ENCODE measurements at places on chromosomes 16 and 17.
A peak's percentile ranks its signal among the peaks of the same experiment; 100 is the strongest.

- peak; percentile 88 for DNase-seq
Observed at GRCh38 chr16:48537909-48538745, 71.9 kb downstream of the N4BP1 start.

DNA sequence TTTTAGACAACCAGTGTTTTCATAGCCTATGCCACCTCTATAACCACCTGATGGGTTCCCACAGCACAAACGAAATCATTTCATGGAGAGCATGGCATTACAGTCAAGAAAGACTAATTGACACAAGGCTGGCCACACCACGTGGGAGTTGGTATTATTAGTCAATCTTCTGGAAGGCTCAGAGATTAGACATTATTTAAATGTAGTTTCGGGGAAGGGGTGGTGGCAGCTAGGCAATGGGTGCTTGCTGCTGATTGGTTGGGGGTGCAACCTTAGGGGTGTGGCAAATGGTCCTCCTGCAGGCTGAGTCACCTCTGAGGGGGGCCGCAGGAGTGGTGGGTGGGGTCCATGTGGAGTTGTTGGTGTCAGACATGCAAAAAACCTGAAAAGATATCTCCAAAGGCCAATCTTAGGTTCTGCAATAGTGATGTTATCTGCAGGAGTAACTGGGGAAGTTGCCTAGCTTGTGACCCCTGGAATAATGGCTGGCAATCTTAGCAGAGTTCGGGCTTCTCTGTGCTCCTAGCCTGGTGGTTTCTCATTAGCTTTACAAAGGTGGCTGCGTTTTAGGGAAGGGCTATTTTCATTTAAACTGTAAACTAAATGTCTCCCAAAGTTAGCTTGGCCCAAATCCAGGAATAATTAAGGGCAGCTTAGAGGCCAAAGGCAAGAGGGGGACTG is 4.6 kb downstream of the TEN1 start:
- no peak for DNase-seq

DNA sequence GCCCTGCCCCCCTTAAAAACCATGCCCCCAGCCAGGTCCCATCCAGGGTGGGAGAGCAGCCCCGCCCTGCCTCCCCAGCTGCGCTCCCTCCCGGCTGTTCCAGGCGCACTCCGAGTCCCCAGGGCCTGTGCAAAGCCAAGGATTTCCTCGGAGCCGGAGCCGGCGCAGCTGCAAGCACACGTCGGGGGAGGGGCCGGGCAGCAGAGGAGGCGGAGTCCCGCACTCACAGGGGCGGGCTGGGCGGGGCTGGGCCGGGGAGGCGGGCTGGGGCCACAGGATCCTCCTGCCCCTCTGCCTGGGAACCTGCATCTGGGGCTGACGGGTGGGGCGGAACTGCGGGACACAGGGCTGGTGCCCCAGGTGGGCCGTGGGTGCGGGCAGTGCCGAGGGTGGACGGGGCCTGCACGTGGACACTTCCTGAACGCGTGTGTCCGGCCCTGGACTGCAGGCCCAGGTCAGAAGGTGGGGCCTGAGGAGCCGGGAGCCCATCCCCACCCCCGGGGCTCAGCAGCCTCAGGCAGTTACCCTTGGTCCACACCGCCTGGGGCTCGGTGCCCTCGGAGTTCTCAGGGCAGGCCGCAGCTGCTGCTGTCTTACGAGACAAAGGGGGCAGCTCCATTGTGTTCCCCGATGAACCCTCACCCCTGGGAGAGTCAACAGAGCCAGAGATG is 24.0 kb upstream of the SSTR5 start:
- peak; percentile 93 for DNase-seq

DNA sequence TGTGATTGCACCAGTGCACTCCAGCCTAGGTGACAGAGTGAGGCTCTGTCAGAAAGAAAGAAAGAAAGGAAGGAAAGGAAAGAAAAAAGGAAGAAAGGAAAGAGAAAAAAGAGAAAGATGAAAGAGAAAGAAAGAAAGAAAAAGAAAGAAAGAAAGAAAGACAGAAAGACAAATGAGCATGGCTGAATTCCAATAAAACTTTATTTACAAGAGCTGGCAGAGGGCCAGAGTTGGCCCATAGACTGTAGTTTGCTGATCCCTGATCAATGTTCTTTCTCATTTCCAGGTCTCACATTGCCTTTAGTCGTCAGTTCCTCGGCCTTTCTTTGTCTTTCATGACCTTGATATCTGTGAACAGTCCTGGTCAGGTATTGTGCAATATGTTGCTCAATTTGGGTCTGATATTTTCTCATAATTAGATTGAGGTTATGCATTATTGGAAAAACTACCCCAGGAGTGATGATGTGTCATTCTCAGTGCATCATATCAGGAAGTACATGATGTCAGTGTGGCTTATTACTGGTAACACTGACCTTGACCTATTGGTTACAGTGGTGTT is 68.5 kb upstream of the MED9 start:
- DNase-seq: no peak

DNA sequence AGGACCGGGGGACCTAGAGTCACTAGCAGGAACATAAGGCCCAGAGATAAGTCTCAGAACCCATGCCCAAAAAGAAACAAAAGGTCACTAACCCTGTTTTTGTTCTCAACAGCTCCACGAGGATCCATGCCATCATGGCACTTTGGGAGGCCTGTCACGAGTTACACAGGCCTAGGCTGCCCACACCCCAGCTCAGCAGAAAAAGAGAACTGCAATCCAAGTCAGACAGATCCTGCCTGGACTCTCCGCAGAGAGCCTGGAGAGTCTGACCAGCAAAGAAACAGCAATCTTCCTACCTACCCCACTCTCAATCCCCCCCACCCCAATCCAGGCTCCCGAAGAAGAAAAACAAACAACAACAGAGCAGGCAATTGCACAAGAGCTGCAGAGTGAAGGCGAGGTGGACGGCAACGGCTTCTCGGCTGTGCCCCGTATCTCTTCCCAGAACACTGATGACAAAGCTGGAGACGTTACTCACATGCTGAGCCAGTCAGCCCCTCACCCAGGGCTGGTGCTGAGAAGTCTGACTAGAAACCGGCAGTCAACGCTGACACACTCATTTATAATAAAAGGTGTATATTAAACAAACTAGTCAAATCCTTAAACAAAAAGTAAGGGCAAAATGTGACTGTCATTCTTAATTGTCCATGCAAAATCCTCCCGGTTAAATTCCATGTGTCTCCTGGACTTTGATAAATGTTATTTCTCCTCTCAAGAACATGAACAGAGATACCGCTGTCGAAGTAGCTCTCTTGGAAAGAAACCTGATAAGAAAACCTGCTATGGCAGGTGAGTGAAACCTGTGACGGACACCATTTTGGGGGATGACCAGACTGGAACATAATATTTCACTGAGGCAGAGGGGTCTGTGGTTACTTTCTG is 89.3 kb downstream of the SMG6 start:
- DNase-seq: peak; percentile 68

DNA sequence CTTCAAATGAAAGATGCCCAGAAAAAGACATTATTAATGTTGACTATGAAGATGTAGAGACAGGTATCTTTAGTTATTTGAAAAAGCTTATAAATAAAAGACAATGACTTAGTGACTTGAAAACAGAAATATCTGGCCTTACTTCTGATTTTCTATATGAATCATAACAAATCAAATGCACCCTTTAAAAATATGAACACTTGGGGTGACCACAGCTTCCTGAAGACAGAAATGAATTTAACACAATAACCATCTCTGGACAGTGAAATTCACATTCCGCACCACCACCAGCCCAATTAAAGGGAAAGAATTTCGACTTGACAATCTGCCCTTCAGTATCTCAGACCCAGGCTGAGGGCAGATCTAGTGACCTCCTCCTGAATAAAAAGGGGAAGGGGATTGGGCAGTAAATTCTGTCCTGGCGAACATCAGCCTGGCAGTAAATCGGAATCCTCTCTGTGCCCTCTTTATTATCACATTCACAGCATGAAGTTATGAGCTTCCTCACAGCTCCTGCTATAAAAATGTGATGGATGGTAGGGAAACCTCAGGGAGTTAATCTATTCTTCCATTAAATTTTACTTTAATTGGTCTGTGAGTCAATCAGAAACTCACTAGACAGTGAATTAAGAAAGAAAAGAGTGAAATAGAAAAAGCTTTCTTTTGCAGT is 131.5 kb downstream of the SNX11 start:
- DNase-seq: no peak

All from right cardiac atrium (tissue), 5 donors.